ENCODE measurements at places on chromosomes 12 and 14.
A peak's percentile ranks its signal among the peaks of the same experiment; 100 is the strongest.

- no peak for DNase-seq
Measured at GRCh38 chr14:96176275-96176674, 28.4 kb upstream of the BDKRB2 start.

GRCh38 chr14:52596861-52597260 lies 44.2 kb downstream of the GPR137C start:
- DNase-seq, result no peak

- no peak for DNase-seq
Measured at GRCh38 chr12:60210756-60211155, 614.9 kb downstream of the SLC16A7 start.

GRCh38 chr14:81206115-81206514 lies 14.6 kb downstream of the GTF2A1 start:
- no peak for DNase-seq

DNA sequence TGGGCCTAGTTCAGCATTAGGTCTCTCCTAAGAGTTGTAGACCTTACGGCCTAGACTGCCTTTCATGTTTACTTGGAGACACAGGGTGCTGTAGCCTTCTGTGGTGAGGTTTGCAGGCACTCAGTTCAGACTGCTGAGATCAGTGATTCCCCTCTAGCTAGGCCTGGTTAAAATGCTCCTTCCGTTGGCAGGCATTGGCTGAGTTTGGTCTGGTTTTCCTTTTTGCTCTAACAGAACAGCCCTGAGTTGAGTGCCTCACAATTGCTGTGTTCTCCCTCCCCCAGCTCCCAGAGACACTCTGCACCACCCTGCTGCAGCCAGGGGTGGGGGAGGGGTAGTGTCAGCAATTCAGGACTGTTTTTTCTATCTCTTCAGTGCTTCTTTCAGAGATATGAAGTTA lies 178.9 kb upstream of the DYRK2 start:
- no peak for DNase-seq

DNA sequence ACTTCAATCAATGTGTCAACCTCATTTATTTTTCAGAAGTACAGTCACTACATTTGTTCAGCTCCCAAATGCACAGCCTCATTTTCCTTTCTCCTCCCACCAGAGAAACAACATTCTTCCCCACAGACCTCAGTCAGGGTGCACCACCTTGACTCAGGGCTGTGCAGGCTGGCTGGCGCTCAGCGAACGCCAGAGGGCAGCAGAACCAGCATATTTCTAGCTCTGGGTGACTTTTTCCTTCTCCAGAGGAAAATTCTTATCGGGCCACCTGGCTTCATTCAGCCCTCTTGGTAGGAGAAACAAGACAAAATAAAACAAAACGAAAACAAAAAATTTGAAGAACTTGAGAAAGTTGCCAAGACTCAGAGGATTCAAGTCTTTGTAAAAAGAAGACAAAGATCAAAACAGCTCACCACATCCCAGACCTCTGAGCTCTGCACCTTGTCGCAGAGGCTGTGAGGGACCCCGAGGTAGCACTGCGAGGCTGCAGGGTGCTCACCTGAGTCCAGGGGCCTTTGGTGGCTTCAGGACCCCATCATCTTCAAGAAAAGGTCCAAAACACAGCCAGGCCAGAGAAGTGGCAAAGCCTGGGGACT lies 33.7 kb downstream of the PAH start:
- no peak for DNase-seq

GRCh38 chr12:54853933-54854538 lies at the start of gene MUCL1:
Gene MUCL1 (plus strand): TSS chr12:54854516. CDS start chr12:54854583, 67 bp downstream.
- DNase-seq, result peak; percentile 58

GRCh38 chr12:124868252-124869058 lies 4.8 kb upstream of the SCARB1 start:
- DNase-seq, result no peak

Data from stimulated activated CD4-positive, alpha-beta T cell treated with anti-CD3 and anti-CD28 coated beads, TNF-alpha, amount 100 ng/mL, for 48 hours (primary cell).